ENCODE measurements at places on chromosomes 7 and 10.

- DNase-seq: peak; percentile 98
These were observed 507 bp upstream of the INPP5A start for GRCh38 chr10:132536877-132537683.

GRCh38 chr7:139548302-139549028 lies 25.0 kb downstream of the CLEC2L start:
- DNase-seq: no peak

GRCh38 chr7:816751-817671 lies 15.3 kb upstream of the SUN1 start:
- DNase-seq: peak; percentile 37

DNA sequence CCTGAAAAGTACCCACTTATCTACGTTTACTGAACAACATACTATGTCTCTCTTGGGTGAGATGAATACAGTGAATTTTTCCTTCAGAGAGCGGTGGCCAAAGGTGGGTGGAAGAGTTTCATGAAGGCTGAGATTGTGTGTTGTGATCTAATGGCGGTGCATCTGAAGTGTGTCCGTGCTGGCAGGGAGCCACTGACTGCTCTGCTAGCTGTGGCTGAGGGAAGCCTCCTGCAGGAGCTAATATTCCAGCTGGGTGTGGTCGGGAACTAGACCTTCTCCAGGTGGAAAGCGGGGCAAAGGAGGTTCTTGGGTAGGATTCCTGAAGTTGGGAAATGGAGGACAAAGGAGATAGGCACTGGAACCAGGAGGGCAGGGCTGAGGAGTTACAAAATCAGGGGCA lies 69.2 kb upstream of the GRB10 start:
- DNase-seq: no peak

DNA sequence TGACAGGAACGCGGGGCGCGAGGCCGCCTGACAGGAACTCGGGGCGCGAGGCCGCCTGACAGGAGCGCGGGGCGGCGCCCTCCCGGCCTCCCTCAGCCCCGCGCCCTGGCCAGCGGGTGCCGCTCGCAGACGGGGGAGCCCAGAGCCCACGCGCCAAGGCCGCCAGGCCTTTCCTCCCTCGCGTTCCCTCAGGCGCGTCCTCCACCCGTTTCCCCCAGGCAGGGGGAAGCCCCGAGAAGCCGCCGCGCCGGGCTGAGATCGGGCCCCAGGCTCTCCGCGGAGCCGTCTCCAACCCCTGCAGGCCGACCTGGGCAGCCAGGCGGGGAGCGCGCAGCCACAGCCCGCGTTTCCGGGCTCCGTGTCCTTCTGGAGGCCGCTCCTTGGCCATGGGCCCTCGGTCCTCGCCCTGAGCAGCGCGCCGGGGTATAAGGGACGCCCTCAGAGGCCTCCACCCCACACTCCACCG lies 17.7 kb downstream of the PTPRN2 start:
- no peak for DNase-seq

DNA sequence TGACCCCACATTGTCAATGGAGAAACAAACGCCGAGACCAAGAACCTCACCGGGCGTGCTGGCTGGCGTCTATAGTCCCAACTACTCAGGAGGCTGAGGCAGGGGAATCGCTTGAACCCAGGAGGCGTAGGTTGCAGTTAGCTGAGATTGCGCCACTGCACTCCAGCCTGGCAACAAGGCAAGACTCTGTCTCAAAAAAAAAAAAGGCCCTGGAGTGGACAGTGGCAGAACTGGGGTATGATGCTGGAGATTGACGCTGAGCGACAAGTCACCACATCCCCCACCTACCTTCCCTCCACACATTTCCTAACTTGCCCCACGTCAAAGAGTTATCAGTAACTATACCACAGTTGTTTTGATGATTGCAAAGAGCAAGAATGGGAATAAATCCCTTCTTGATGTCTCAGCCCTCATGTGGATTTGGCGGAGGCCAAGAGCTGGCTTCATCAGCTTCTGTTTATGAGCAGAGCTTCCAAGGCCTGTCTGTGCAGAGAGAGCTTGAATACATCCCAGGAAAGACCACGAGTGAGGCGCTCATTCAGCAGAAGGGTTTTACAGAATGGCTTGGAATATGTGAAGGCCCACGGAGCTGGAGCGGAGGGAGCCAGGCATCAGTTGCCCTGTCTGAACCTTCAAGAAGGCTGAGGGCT lies 28.0 kb upstream of the TNS3 start:
- DNase-seq: no peak

DNA sequence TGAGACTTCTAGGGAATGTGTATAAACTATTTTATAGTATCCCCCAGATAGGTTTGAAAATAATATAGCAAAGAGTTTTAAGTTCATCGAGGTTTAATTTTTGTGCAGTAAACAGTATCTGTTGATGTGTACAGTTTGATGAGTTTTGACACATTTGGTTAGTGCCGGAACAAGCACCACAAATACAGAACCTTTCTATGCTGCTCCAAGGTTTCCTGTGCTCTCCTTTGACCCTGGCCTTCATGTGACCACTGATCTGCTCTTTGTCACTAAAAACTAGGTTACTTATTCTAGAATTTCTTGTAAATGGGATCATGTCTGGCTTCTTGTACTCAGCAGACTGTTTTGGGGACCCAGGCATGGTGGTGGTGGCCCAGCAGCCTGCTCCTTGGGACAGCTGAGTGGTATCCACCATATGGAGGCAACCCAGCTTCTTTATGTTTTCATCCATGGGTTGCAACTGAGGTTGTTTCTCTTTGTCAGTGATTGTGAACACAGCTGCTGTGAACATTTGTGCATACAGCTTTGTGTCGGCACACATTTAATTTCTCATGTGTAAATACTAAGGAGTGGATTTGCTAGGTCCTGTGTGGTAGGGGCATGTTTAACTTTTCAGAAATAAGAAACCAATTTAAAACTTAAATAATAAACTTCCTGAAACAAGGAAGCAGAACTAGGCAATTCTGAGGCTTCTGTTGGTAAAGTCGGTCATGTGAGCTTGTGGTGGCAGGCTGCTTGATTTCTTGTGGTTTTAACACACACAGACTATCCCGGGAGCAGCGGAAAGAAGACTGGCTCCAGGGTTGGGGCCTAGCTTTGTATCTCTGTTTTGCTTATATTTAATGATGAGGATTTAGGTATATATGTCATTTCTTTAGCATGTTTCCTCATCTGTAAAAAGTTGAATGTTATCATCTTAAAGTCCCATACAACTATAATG lies 219.4 kb downstream of the ABCA13 start:
- DNase-seq: no peak

DNA sequence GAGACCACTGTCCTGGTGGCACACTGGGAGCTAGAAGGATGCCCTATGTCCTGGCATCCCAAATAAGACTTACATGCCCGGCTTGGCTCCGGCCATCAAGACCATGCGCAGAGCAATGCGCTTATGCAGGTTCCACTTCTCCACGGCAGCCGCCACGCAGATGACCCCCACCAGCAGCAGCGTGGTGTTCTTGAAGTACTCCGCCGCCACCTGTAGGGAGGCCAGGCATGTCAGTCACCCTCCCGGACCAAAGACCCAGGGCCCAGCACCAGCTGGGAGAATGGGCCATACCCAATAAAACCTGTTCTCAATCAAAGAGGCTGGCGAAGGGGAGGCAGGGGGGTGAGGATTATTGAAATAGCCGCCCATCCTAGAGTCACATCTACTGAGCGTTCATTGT lies 19.9 kb downstream of the SLC13A4 start:
- no peak for DNase-seq

GRCh38 chr10:24869354-24870015 lies 82.9 kb downstream of the PRTFDC1 start:
- no peak for DNase-seq

DNA sequence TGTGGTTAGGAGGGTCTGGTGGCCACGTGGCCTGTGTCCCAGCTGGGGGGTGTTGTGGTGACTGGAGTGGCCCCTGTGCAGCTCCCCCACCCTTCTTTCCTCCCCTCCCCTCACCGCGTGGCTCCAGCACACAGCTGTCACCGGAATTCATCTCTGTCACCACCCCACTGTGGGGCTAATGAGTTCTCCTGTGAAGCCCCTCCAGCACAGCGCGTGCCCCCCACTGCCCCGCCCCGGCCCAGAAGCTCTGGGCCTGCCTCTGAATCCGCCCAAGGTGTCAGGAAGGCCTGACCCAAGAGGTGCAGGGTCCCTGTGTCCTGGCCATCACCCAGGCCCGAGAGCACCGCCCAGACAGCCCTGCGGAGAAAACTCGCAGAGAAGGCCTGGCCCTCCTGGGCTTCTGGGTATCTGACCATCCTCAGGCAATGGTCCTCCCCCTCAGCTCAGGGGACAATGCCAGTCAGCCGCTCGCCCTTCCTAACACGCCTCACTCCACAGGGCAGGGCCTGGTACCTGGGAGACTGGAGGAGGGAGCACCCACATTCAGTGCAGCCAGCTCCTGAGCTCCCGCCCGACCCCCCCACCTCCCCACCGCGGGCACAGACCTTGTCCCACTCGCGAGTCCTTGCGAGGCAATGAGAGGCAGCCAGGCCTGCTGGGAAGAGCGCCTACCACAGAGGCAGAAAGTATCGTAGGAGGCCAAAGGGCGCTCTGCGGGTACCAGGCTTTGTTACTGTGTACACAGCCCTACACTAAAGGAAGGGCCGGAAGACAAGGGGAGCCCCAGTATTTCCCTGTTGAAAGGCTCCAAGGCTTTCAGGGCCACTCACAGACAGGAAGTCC lies 38.2 kb downstream of the GBX1 start:
- no peak for DNase-seq

DNA sequence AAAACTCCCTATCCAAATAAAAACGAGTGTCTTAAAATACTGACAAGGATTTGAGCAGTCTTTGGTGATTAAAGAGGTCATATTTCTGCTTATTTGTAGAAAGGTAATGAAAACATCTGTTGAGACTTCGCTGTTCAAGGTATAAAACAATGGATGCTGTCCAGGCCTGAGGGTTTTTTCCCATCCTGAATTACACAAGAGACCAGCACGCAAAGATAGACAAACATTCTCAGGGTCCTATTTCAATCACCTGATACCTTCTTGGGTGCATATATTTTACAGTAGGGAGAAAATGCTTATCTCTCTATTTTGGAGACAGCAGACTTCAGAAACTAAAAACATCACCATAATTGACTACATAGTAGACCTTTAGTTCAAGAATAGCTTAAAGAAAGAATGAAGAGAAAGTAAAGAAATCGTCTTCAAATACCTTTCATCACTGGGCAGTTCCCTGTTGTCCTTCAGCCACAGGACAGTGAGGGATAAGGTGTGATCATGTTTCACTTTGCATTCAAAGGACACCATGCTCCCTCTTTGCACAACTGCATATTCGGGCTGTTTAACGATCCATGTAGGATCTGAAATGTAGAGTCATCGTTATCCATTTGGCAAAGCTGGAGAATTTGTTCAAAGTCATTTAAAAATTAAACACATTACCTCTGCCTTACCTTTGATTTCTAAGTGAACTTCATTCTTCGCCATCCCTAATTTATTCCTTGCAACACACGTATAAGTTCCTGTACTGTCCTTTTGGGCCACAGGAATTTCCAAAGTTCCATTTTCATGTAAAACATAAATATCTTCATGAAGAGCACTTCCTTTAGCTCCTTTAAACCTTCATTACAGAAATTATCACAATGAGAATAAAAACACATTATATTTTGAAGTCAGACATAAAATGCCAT lies 63.7 kb upstream of the LAMB4 start:
- DNase-seq: peak; percentile 69

GRCh38 chr10:1642600-1643160 lies 94.6 kb downstream of the ADARB2 start:
- DNase-seq: no peak

DNA sequence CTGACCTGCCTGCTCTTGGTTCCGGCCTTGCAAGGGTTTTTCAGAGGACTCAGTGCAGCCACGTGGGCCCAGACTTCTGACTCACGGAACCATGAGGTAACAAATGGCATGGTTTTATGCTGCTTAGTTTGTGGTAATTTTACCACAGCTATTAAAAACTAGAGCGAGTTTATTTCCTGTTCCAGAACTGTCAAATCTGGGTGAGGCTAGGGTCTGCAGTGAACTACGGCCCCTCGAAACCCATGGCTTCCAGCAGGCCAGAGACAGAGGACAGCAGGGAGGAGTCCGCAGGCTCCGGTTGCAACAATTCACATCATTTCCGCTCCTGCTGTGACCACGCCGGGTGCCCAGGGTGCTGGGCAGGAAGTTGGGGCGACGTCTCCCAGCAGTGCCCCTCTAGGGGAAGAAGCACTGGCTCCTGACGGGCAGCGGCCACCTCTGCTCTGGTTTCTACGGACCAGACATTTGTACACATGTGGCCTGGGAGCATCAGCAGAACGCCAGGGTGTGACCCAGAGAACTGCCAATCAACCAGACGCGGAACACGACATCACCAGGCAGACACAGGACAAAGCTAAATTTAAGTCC lies 74.8 kb downstream of the ADARB2 start:
- DNase-seq: no peak

DNA sequence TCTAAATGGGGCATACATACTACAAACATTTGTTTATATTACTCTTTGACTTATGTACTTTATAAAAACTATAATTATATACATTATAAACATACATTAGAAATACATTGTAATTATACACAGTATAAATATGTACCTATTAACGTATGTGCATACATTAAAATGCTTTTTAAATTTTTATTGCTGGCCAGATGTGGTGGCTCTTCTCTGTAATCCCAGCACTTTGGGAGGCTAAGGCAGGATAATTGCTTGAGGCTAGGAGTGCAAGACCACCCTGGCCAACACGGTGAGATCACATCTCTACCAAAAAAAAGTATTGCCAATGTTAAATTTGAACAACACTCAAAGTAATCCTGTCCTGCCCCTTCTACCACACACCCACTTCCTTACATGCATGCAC lies 1037.0 kb downstream of the GRM8 start:
- DNase-seq: no peak

GRCh38 chr7:140605337-140605736 lies 35.3 kb downstream of the DENND2A start:
- DNase-seq: no peak

- no peak for DNase-seq
These were observed 81.6 kb downstream of the NPY start for GRCh38 chr7:24365606-24366005.

DNA sequence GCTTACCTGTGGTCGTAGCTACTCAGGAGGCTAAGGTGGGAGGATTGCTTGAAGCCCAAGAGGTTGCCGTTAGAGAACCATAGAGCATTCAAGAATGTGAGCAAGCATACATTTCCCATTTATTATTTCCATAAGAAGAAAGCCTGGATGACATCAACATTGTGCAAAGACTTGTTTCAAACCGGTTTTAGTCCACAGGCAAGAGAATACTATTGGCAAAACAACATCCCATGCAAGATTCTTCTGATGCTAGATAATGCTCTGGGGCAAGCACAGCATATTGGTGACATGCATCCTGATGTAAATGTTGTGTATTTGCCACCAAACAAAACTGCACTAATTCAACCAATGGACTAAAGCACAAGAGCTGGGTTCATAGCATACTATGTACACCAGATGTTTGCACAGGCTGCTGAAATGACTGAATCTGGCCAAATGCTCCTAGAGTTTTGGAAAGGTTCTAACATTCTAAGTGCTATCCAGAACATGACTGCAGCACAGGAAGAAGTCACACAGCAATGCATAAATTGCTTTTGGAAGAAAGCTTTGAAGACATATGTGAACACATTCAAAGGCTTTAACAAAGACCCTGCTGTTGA lies 42.6 kb downstream of the OTUD1 start:
- no peak for DNase-seq
